ENCODE measurements at places on chromosomes 5 and 9.

- DNase-seq, result no peak
Observed at GRCh38 chr9:19623941-19624340, 164.9 kb downstream of the SLC24A2 start.

GRCh38 chr5:16932401-16932800, 3.7 kb downstream of the MYO10 start:
- no peak for DNase-seq

DNA sequence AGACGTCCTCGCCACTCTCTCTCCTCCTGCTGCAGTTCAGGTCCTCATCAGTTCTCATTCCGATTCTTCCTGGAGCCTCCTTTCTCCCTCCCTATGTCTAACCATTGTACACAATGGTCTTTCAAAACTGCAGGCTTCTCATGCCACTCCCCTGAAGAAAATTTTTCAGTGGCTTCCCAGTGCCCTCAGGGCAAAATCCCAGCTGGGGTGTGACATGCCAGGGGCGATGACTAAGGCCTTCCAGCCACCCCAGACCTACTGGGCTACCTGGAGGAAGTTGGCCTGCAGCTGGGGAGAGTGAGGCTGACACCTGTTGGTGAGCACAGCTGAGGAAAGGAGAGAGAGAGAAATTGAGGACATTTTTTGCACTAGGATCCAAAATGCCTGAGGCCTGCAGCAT, 65.2 kb downstream of the SREK1 start:
- DNase-seq, result no peak

- DNase-seq, result no peak
Observed at GRCh38 chr9:127860779-127861178, 6.3 kb upstream of the ENG start.

DNA sequence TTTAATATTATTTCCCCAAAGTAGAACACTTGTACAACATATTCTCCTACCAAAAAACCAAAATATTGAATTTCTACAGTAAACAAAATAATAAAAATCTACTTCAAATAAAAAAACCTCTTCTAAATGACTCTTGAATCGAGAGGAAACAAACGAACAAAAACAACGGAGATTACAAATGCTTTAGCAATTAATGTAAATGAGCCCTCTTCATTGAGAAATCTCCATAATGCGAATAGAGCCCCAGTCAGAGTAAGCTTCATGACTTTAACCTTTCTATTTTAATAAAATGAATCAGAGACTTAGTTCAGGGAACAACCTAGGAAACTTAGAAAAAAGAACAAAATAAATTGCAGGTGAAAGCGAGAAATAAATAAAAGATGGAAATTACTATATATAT, 129.3 kb upstream of the SEMA6A start:
- no peak for DNase-seq

- DNase-seq, result no peak
Observed at GRCh38 chr9:112174965-112175795, at the start of gene SUSD1. Gene SUSD1, minus strand, starts transcription at chr9:112175297. Its CDS starts 62 bp downstream, at chr9:112175235.

DNA sequence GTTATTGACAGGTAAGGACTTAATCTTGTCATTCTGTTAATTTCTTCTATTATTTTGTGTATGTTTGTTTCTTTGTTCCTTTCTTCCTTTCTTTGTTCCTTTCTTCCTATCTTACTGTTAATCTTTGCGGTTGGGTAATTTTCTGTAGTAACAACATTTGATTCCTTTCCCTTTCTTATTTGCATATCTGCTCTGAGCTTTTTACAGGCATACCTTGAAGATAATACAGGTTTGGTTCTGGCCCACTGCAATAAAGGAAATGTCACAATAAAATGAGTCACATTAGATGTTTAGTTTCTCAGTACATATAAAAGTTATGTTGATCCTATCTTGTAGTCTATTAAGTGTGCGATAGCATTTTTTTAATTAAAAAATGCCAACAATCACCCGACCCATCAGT, 440.7 kb downstream of the NFIB start:
- DNase-seq, result no peak

GRCh38 chr5:74034733-74035132, 408.7 kb downstream of the ARHGEF28 start:
- DNase-seq, result no peak

DNA sequence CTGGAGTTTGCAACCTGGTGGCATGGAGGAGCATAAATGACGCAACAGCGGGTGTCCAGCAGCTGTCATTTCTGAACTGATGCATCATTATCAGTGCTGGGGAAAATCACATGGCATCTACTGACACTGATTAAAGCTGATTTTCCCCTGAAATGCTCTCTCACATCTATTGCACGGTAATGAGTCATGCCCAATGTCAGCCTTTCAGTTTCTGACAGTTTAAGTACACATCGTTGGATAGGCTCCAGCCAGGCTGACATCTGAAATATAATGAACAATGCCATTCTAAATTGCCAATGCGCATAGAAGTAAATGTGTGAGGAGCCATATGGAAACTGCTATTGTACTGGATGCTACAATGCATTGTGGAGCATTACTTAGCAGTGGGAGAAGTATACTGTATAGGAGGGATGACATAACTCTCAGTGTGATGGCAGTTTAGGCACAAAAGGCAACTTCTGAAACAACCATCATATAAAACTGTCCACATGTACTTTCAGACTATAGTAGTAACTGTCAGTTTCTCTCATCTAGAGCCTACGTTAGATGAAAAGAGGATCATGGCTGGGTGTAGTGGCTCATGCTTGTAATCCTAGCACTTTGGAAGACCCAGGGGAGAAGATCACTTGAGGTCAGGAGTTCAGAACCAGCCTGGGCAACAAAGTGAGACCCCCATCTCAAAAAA, 389.3 kb upstream of the DMAC1 start:
- DNase-seq, result no peak

DNA sequence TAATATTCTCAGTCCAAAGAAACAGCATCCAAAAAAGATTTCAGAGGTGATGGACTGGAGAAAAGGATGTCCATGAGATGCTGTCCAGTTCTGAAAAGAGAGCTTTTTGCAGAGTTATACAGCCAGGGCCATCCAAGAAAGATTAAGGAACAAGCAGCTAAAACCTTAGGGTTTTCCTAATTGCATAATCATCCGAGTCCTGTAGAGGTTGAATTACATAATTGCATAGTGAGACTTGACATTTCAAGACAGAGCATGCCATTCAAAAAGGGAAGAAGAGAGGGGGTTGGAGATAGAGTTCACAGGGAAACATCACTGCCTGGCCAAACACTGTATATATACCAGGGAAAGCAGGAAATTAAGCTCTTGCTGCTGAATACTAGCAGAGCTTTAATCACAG, 1729.2 kb upstream of the WWC1 start:
- no peak for DNase-seq

All from activated T-helper 9 cell treated with anti-CD3 and anti-CD28 coated beads, Interleukin-2, amount 50 U/mL, for 16 hours (primary cell).